Stimulated activated CD4-positive, alpha-beta T cell treated with anti-CD3 and anti-CD28 coated beads, Interleukin-1b, Interleukin-23, amount 100 ng/mL, for 48 hours (primary cell): ENCODE measurements at places on chromosomes 1 and 21.

DNA sequence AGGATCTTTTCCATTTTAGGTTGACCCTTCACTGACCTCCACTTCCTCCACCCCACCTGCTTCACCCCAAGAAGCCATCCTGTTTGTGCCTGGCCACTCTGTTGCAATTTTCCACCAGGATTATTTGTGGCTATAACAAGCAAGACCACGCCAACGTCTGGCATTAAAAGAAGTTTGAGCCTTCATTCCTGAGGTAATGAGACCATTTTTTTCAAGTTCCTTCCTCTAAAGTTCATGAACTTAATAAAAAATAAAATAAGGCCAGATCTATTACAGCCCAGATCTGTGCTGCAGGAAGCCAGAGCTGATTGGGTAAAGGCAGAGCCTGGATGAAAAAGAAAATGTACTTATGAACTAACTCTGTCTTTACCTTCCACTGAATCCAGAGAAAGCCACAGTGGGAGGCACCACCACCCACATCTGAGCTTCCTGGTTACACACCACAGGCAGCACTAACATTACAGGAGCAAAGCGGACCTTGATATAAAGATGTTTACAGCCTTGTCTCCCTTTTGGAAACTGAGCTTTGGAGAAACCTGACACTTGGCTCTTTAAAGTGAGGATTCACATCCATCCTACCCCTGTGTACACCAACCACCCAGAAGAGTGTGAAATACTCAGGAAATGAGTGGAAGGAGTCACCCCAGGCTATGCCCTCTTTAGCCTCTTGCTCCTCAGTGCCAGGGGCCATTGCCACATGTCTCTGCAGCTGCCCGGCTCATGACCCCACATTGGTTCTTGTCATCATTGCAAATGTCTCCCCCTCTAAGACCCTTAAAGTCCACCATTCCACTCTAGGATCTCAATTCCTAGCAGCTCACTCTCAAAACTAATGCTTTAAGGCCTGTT is 293.6 kb downstream of the PLPP3 start:
- no peak for DNase-seq

DNA sequence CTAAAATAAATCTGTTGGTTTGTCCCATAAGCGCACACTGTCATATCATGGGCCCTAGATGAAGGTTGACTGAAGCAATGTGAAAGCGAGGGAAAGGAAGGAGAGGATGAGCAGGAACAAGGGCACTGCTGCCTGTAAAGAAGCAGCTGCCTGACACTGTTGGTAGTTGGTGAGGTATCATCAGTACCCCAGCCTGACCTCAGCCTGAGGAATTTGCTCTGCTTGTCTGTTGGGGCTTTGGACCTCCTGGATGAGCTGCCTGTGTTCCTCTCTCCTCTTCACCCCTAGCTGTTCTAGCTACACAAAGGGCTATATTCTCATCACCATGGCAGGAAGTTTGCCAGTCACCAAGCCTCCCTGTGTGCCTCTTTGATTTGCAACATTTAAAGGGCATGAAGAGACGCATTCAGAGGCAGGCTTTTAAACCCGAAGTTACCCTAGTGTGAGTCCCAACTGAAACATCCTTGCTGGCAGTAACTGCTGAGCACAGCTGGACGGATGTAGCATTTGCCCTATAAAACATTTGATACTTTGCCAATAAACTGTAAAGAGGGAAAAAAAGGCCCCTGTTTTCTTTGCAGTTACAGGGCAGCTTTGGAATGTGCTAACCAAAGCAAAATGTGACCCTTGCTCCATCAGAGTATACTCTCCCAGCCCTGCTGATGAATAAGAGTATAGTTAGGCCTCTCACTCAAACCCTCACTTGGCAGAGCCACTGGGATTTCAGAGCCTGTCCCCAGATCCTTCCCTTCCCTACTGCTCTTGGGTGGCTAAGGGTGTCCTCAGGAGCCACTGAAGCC is 22.2 kb upstream of the SPATA6 start:
- DNase-seq: no peak

DNA sequence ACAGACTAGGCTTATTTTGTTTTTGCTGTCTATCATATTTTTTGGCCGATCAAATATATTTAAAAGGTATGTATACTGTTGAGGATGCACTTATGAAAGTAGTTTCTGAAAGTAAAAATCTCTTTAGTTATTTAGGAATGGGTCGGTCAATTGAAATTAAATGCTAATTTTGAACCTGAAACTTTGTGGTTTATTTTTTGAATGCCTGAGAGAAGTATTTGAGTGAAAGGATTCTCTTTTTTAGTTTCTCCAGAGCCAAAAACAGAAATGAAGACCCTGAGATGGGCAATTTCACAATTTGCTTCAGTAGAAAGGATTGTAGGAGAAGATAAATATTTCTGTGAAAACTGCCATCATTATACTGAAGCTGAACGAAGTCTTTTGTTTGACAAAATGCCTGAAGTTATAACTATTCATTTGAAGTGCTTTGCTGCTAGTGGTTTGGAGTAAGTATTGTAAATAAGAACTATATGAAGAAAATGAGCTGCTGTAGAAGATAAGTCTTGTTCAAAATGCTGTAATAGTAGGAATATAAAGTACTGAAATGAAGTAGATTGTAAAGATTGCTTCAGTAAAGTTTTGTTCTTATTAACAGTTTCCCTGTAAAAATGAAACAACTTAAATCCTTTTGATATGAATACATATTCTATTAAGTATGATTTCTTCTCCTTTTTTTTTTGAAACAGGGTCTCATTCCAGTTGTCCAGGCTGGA is 11.5 kb downstream of the USP1 start:
- DNase-seq: no peak

GRCh38 chr21:38493549-38494250 is 4.6 kb downstream of the ERG start:
- DNase-seq: no peak

- no peak for DNase-seq
Measured at GRCh38 chr1:159853417-159854115, 8.9 kb downstream of the VSIG8 start.
